ENCODE measurements at places on chromosomes 2 and 18. TPM values are rescaled to one million over a fixed set of nuclear protein-coding genes. Genes with fewer than 3 reads are reported as not detected.

- DNase-seq, result no peak
- no peak overlapping the region for H3K4me3 ChIP-seq
- no peaks in the 10 kb centered on the region for H3K36me3 ChIP-seq
- no peak overlapping the region for H3K27ac ChIP-seq
- no peaks in the 10 kb centered on the region for H3K4me1 ChIP-seq
These were observed 5.3 kb upstream of the LHCGR start for GRCh38 chr2:48760826-48761225.

- DNase-seq, result no peak
- H3K4me3 ChIP-seq, result no peak overlapping the region
- H3K27ac ChIP-seq, result no peak overlapping the region
- no peaks in the 10 kb centered on the region for H3K27me3 ChIP-seq
These were observed 101.9 kb upstream of the NRP2 start for GRCh38 chr2:205580212-205580987.

DNA sequence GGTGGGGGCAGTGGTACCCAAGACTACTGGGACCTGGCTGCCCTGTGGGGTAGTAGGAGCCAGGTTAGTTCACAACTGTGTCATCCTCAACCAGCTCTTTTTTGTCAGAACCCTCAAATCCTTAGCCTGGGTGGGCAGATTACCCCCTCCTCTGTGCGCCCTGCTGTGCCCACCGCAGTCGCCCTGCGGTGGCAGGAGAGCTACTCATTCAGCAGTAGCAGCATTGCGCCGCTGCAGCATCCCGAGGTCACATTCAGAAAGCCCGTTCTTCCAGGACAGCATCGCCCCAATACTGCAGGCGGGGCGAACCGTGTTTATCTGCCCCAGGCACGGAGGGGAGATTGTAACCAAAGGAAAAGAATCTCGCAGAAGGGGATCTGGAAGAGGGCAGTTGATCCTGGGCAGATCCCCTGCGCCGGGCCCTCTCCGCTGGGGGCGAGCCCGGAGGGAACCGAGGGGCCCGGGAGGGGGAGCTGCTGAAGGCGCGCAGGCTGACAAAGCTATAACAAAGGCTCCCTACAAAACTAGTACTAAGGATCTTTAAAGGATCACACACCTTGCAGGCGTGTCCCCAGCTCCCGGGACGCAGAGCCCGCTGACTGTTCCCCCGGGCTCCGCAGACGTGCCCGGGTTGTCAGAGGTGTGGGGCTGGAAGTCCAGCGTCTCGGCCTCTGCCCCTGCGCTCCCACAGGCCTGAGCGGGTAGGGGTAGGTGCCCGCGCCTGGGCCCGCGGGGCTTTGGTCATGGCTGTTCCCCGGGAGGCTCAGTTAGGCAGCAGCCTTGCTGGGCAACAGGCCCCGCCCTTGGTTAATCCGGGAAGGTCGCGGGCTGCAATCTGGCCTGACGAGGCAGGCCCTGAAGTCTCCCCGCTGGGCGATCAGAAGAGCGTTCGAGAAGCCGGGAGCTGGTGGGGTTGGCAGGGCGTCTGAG lies 13.2 kb downstream of the POU3F3 start:
- no peaks in the 10 kb centered on the region for H3K36me3 ChIP-seq
- peaks cover 88% of the 10 kb centered on the region for H3K27me3 ChIP-seq
- peaks cover 6% of the 10 kb centered on the region for H3K4me1 ChIP-seq
- no peak overlapping the region for H3K27ac ChIP-seq

GRCh38 chr2:189836644-189837043 lies 52.4 kb downstream of the PMS1 start:
- DNase-seq, result no peak
- H3K36me3 ChIP-seq, result peaks cover 27% of the 10 kb centered on the region
- no peaks in the 10 kb centered on the region for H3K27me3 ChIP-seq
- H3K27ac ChIP-seq, result no peak overlapping the region
- H3K4me3 ChIP-seq, result no peak overlapping the region

DNA sequence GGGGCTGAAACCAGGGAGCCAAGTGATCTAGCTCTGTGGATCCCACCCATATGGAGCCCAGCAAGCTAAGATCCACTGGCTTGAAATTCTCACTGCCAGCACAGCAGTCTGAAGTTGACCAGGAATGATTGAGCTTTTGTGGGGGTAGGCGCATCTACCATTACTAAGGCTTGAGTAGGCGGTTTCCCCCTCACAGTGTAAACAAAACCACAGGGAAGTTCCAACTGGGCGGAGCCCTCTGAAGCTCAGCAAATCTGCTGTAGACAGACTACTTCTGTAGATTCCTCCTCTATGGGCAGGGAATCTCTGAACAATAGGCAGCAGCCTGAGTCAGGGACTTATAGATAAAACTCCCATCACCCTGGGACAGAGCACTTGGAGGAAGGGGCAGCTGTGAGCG lies 96.7 kb downstream of the CCDC148 start:
- no peak overlapping the region for H3K27ac ChIP-seq
- no peaks in the 10 kb centered on the region for H3K27me3 ChIP-seq
- no peak overlapping the region for H3K4me3 ChIP-seq

DNA sequence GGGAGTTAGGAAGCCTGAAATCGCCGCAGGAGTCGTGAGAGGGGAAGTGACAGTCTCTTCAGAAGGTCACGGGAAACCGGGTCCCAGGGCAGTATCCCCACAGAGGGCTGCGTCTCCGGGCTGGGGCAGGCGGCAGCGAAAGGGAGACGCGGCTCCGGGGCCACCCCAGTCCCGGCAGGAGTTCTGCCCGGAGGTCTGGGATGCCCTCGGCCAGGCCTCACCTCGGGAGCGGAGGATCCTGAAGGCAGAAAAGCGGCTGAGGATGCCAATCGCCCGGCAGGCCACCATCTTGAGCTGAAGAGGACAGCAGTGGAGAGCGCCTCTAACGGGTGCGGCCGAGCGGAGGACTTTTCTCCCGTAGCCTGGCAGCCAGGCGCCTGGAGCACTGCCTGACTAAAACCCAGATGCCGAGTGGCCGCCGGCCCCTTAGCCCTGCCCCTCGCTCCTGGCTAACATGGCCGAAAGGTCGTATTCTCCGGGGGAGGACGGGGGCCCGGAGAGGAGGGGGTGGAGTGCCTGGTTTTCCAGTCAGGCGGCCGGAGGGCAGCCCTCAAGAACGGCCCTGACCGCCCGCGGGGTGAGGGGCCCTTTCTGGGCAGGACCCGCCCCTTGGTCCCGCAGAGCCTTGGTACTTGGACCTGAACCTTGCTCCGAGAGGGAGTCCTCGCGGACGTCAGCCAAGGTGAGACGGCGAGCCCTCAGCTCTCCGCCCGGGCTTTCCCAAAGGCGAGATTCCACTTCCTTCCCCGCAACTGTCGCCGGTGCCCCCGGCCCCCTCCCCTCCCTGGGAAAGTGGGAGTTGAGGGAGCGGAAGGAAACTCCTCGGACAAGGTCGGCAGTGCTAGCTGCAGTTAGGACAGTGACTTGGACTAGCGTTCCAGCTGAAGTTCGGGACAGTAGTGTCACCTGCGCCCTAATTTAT lies at the start of the genes HADHA and HADHB:
HADHA (minus strand) TSS at position 324 of the 922 bp plus-strand sequence; CDS start at position 288, 36 bp downstream.
HADHB (plus strand) TSS at position 631 of the 922 bp plus-strand sequence. CDS start 9,316 bp downstream, outside the sequence.
- H3K4me1 ChIP-seq, result peaks cover 40% of the 10 kb centered on the region
- DNase-seq, result peak; percentile 89
- peak within 1 kb of the TSS; percentile 96 for H3K4me3 ChIP-seq
- H3K36me3 ChIP-seq, result peaks cover 6% of the 10 kb centered on the region
- H3K27ac ChIP-seq, result peak within 1 kb of the TSS; percentile 99

GRCh38 chr2:134679745-134680144 lies 39.1 kb downstream of the TMEM163 start:
- peak overlapping the region; percentile 47 for H3K4me3 ChIP-seq
- peaks cover 7% of the 10 kb centered on the region for H3K36me3 ChIP-seq
- H3K27ac ChIP-seq, result no peak overlapping the region
- peak; percentile 33 for DNase-seq
- peaks cover 44% of the 10 kb centered on the region for H3K27me3 ChIP-seq

- H3K36me3 ChIP-seq, result no peaks in the 10 kb centered on the region
- peaks cover 1% of the 10 kb centered on the region for H3K4me1 ChIP-seq
- no peak overlapping the region for H3K27ac ChIP-seq
- DNase-seq, result no peak
These were observed 15.2 kb upstream of the TMEM37 start for GRCh38 chr2:119416299-119416923.

GRCh38 chr2:240298117-240298790 lies 137.2 kb upstream of the GPC1 start:
- no peak for DNase-seq
- no peaks in the 10 kb centered on the region for H3K4me1 ChIP-seq
- H3K4me3 ChIP-seq, result no peak overlapping the region
- H3K36me3 ChIP-seq, result no peaks in the 10 kb centered on the region

- H3K36me3 ChIP-seq, result no peaks in the 10 kb centered on the region
- no peaks in the 10 kb centered on the region for H3K4me1 ChIP-seq
- no peak within 1 kb of the TSS for H3K27ac ChIP-seq
These were observed at the start of gene SYT4 for GRCh38 chr18:43277164-43277600. Gene SYT4, minus strand, starts transcription at chr18:43277490. Its CDS starts 209 bp downstream, at chr18:43277281.

DNA sequence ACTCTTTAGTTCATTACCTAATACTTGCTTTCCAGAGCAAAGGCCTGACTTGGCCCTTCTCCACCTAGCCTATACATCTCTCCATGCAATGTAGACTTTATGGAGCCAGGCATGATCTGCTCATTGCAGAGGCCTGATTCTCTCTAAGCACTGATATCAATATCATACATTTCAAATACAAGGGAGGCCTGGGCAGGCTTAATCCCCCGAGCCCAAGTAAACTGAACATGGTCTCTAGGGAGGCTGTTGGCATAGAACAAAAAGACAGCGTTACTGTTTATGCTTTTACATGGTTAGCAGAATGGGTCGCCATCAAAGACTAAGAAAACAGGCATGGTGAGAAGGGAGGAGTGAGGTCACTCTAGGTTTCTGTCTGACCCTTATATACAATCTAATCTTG lies 695.1 kb downstream of the ZEB2 start:
- no peaks in the 10 kb centered on the region for H3K4me1 ChIP-seq
- no peak overlapping the region for H3K4me3 ChIP-seq
- DNase-seq, result no peak
- no peak overlapping the region for H3K27ac ChIP-seq
- no peaks in the 10 kb centered on the region for H3K36me3 ChIP-seq
- H3K27me3 ChIP-seq, result peaks cover 9% of the 10 kb centered on the region

DNA sequence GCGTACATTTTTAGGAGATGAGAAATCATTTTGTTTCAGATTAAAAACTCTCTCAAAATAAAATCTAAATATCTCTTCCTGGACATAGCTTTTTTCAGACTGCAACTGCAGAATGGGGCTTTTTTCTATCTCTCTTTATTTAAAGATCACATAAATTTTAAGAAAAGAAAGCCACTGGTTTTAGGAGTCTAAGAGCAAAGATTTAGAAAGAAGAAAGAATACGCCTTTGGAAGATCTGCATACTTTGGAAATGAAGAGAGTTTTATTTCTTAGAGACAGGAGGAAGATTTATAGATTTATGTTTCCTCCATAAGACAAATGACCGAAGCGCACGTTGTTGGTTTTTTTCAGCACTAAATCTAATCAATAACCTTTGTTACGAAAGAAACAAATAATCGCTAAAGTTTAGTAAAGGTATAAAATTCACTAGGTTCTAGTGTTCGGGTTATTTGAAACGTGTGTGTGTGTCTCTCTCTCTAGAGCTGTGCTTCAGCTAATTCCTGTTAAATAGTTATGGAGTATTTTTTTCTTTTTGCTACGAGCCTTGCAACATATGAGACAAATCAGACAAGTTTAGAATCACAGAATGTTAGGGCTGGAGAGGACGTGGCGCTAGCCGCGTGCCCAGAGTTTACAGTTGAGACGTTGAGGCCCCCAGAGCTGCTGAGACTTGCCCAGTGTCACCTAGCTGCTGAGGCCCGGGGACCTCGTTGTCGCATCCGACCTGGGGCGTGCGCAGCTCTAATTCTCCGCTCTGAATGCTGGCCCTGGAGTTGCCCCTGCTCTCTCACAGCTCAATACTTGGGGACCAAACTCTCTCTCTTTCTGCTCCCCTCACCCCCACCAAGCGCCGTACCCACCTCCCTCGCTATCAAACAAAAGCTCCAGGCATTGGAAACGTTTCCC lies 69.9 kb downstream of the CTAGE1 start:
- H3K27ac ChIP-seq, result peak overlapping the region; percentile 48
- H3K4me3 ChIP-seq, result peak overlapping the region; percentile 77
- DNase-seq, result peak; percentile 46
- no peaks in the 10 kb centered on the region for H3K36me3 ChIP-seq

DNA sequence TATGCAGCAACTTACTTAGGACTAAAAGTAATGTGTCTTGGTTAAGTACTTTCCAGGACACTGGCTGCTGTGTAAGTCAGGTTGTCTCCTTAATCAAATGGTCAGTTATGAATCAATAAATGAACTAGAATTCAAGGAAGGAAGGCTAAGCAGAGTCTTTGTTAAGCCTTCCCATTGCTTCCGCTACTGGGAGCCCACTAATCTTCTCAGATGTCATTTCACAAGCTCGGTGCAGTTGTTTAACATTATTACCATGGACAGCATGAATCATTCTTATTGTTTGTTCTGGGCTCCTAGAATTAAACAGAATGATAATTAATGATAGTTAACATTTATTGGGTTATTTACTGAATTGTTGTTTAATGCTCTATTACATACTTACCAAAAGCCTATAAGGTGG lies 26.0 kb upstream of the MEIS1 start:
- H3K36me3 ChIP-seq, result no peaks in the 10 kb centered on the region
- H3K4me1 ChIP-seq, result no peaks in the 10 kb centered on the region
- no peaks in the 10 kb centered on the region for H3K27me3 ChIP-seq
- DNase-seq, result no peak
- no peak overlapping the region for H3K27ac ChIP-seq

The BCL2L11 gene
- total RNA-seq, result 17.2 TPM

The SPATA3 gene
- total RNA-seq, result not detected

The LRRTM1 gene
- total RNA-seq, result not detected
